ENCODE measurements at places on chromosomes 6 and 20.
A peak's percentile ranks its signal among the peaks of the same experiment; 100 is the strongest.

DNA sequence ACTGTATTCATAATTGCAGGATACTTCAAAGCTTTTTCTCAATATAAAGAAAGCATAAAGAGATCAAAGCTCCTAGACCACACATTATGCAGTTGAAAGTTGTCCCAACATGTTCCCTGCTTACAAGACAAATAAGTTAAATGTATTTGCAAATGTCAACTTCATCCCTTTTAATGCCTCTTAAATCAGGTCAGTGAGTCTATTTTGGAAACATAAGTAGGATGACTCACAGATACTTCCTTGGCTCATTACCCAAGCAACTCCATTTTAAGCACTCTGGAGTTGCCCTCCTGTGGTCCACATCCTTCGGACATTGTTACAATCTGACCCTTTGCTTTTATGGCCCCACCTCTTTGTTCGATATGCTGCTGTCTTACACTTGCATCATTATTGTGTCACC is 162.0 kb downstream of the FAXC start:
- no peak for DNase-seq

GRCh38 chr6:148578489-148578814 is 168.4 kb upstream of the UST start:
- DNase-seq = no peak

GRCh38 chr6:104887350-104887749 is 27.6 kb upstream of the HACE1 start:
- DNase-seq = peak; percentile 11

DNA sequence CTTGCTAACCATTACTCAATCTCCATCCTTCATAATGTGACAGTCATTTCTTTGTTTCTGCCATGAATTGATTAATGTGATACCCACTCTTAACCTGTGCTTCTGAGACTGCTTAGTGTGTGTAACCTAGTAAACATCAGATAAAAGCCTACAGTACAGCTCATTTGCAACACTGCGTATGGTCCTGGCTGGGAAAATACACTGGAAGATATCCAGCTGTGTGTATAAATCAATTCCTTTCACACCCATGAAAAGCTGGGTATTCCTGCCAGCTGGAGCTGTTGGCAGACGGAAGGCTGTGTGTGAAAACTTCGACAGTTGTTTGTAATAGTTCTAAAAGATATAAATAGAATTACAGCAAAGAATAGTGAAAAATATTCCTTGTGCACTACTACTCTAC is 509.2 kb downstream of the FRK start:
- DNase-seq = no peak

GRCh38 chr6:169833258-169833794 is 81.9 kb downstream of the ERMARD start:
- no peak for DNase-seq

DNA sequence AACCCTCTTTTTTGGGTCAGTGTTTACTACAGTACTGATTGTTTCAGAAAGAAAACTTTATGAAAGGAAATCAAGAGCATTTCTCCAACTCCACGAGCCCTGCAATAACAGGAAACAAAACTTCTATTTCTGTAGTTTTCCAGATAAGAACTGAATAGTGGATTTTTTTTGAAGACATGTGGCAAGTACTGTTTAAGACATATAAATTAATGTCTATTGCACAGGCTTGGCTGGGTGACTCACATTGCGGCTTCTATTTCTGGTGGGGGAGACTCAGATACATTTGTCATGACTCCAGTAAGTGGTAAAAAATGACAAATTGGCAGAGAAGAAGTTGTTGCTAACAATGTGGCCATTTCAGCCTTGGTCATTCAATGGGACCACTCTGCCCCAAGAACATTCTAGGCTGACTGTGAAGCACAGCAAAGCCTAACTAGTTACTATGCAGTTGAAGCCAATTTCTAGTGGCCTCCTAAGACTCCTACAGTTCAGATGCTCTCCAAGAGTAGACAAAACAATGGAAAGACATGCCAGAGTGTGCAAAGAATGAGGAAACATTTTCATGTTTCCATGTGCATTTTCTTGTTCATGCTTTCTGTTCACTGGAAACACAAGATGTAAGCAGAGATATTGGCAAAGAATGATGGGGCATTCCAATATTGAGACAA is 200.9 kb downstream of the EDN1 start:
- no peak for DNase-seq

- no peak for DNase-seq
Measured at GRCh38 chr20:36384022-36384619, 78.0 kb downstream of the DLGAP4 start.

DNA sequence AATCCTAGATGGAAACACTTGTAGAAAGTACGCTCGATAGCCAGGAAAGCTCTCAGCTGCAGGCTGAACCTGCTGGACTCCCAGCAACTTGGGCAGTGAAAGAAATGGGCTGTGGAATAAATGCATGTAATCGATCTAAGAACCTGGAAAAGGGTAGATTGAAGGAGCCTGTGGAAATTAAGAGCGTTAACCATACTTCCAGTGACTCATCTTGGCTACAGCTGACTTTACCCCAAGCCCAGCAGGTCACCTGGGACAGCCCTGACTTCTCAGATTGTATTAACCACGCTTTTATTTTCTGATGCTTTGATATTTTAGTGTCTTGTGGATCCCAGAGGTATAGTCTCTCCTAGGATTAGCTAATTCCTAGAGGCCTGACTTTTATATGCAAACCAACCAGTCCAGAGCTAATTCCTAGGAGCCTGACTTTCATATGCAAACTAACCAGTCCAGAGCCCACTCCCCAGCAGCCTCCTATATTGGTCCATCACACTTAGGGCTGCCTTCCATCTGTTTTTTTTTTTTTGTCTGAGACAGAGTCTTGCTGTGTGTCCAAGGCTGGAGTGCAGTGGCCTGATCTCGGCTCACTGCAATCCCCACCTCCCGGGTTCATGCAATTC is 86.3 kb downstream of the GMPR start:
- no peak for DNase-seq

GRCh38 chr6:143878272-143878760 is 14.0 kb downstream of the ZC2HC1B start:
- no peak for DNase-seq

GRCh38 chr6:4319981-4320683 is 184.8 kb upstream of the ECI2 start:
- no peak for DNase-seq

GRCh38 chr6:56864171-56864616 is 90.7 kb upstream of the BEND6 start:
- peak; percentile 77 for DNase-seq

GRCh38 chr6:17473554-17473953 is 80.2 kb downstream of the CAP2 start:
- peak; percentile 82 for DNase-seq

GRCh38 chr6:129774697-129775447 is 64.9 kb upstream of the ARHGAP18 start:
- DNase-seq = peak; percentile 69

- peak; percentile 21 for DNase-seq
Measured at GRCh38 chr6:82363428-82364086, at the start of gene TPBG. TPBG (plus strand) TSS chr6:82363817; CDS start chr6:82364962, 1,145 bp downstream.

DNA sequence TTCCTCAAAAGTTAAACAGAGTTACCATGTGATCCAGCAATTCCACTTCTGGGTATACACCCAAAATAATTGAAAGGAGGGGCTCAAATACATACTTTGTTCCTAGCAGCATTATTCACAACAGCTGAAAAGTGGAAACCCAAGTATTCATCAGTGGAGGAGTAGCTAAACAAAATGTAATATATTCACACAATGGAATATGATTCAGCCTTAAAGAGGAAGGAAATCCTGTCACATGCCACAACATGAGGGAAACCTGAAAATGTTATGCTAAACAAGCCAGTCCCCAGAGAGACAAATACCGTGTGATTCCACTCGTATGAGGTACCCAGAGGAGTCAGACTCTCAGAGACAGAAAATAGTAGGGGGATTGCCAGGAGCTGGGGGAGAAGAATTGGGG is 44.5 kb downstream of the PXDC1 start:
- DNase-seq = no peak

GRCh38 chr20:60693496-60694133 is 558.4 kb upstream of the CDH4 start:
- no peak for DNase-seq

- DNase-seq = no peak
Measured at GRCh38 chr6:5174756-5175549, 85.8 kb downstream of the LYRM4 start.

- no peak for DNase-seq
Measured at GRCh38 chr6:90936286-90936685, 349.4 kb upstream of the MAP3K7 start.

DNA sequence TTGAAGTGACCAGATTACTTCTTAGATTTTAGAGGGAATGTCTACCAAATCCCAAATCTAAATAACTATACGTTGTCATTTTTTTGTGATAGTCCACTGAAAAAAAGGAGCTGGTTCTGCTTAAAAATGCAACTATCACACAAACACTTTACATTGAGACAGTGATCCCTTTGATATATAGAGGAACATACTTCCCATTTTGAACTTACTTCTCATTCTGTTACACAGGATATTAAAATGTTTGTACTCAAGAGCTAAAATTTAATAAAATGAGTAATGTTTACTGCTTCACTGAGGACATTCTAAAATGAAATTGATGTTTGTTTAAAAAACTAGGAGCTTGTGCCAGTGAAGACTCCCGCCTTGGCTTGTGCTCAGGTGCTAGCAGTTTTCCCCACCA is 174.1 kb downstream of the CARMIL1 start:
- no peak for DNase-seq

GRCh38 chr6:20117474-20117873 is 94.8 kb downstream of the MBOAT1 start:
- no peak for DNase-seq

GRCh38 chr6:107125771-107126170 is 10.5 kb upstream of the BEND3 start:
- no peak for DNase-seq

GRCh38 chr20:41173161-41173721 is 35.9 kb downstream of the PLCG1 start:
- peak; percentile 57 for DNase-seq

GRCh38 chr20:24735263-24735662 is 213.8 kb upstream of the CST7 start:
- DNase-seq = no peak

DNA sequence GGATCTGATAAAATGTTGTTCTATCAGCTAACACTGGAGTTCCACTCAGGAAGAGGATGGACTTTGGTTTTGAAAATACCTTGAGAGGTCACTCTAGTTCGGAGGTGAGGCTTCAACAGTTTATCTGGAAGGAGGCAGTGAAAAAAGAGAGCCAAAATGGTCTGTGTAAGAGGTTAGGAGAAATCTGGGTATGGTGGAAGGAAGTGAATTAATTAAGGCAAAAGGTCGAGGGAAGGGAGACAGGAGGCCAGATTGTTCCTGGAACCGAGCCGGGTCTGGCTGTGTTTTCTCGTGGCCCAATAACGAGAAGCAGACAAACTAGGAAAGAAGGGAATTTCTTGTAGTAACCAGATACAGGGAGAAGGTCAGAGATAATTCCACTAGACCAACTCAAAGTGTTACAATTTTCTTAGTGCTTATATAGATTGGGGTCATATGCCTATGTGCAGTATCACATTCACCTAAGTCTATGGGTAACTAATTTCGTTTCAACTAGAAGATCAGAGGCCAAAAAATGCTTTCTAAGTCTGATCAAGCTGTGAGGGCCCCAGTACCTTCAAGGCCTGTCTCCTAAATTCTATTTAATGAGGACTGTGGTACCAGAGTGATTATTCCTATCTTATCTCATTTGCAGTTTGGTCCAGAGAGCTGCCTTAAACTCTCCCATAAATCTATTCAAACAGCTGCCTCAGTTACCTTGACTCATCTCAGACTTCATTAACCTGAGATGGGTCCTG is 96.0 kb upstream of the SNX9 start:
- peak; percentile 61 for DNase-seq

DNA sequence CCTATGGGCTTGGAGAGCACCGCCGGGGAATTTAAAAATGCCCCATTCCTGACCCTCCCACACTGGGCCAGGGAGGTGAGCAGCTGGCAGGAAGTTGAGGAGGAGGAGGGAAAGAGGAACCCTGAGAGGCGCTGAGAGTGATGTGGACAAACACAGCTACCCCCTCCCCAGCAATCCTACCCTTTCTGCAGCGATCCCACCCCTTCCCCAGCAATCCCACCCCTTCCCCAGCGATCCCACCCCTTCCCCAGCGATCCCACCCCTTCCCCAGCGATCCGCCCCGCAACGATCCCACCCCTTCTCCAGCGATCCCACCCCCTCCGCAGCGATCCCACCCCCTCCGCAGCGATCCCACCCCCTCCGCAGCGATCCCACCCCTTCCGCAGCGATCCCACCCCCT is 111.6 kb downstream of the SYCP2 start:
- no peak for DNase-seq

DNA sequence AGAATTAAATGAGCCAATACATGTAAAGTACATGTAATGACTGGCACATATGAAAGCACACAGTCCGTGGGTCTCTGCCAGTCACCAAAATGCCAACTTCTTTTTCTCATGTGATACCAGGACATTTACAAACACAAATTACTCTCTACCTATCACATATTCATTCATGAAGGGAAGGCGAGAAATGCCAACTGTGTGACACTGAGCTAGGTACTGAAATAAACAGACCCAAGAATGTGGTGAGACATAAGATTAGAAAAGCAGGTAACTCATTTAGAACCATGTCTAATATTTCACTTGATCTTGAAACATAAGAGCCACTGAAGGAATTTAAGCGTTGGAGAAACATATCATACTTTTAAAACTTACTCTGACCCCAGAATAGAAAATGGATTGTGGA is 41.4 kb downstream of the HBS1L start:
- no peak for DNase-seq

GRCh38 chr6:116398316-116399010 is 27.7 kb downstream of the DSE start:
- no peak for DNase-seq

GRCh38 chr6:48476257-48476656 is 365.3 kb upstream of the PTCHD4 start:
- no peak for DNase-seq

GRCh38 chr6:117908246-117909068 is 1.4 kb downstream of the SLC35F1 start:
- peak; percentile 12 for DNase-seq

GRCh38 chr20:32767418-32768198 is 5.4 kb downstream of the DNMT3B start:
- no peak for DNase-seq

- no peak for DNase-seq
Measured at GRCh38 chr6:167528239-167528638, 203.4 kb downstream of the TTLL2 start.

DNA sequence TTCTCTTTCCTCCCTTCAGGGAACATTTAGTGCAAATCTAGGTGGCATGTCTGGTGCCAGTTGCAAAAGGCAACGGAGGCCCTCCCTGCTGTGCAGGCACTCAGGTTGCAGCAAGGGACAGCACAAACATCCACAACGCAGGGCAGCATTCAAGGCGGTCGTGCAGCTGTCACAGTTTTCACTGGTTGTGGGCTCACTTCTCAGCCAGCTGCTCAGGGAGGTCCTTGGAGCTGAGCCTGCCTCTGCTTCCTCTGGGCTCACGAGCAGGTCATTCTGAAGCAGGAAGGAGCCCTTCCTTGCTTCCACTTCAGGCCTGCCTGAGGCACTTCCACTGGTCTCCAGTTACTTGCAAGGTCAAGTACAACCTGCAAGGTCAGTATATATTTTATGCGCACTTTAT is 3.8 kb upstream of the NPEPL1 start:
- no peak for DNase-seq
